Activated naive CD4-positive, alpha-beta T cell (primary cell): ENCODE measurements at places on chromosomes 7 and 10.

DNA sequence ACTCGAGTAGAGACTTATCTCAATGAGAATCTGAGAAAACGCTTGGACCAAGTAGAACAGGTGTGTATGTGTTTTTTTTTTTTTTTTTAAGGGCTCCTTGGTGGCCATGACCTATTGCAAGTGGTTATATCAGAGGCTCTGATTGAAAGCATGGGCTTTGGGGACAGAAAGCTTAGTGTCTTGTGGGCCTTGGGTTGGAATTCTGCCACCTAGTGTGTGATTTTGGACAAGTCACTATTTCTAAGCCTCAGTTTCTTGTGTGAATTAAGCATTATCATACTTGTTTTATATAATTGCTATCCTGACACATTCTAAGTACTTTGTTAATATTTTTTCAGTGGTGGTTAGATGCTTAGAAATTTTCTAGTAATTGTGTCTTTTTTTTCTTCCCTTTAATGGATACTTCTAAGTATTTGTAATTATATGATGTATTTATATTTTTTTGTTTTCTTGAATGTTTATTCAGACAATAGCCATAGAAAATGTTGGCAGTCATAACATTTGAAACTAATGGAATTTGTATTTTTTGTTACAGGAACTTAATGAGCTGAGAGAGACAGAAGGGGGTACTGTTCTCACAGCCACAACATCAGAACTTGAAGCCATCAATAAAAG lies 33.1 kb downstream of the SMC3 start:
- DNase-seq = no peak

DNA sequence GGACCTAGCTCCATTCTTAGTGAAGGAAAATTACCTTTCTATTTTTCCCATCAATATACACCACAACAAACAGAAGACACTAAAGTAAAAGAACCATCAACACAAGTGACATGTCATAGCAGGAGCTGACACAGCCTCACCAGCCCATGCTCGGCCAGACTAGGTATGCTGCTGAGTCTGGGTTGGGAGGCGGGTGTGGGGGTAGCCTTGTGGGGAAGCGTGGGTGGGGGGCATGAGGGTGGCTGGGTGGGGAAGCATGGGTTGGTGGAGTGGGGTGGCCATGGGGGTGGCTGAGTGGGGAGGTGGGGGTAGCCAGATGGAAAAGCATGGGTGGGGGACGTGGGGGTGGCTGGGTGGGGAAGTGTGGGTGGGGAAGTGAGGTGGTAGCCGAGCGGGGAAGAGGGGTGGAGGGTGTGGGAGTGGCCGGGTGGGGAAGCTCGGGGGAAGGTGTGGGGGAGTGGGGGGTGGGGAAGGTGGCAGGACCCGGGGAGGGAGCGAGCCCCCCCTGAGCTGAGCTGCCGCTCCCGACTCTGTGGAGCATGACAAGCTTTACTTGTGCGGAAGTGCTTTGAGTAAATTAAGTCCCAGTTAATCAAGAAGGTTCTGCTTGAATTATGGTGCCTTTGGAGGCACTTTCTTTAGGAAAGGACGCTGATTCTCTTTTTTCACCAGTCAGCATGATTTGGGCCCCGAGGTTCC lies 294.6 kb upstream of the ZNF32 start:
- DNase-seq = no peak

DNA sequence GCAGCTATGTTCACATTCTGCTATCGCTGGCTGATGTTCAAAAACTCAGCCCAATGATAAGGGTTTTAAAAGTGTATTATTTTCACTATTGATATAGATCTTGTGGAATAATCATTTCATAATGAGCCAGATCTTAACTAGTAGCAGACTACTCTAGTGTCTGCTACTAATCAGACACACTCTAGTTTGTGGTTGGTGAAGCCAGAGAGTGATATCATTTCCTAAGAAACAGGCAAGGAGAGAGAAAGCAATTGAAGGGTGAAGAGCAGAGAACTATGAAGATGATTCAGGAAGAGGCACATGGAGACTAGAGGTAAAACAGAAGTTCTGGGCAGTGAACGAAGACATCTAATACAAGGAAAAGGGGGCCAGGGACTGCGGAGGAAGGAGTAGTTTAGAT lies 58.2 kb upstream of the BET1 start:
- no peak for DNase-seq

DNA sequence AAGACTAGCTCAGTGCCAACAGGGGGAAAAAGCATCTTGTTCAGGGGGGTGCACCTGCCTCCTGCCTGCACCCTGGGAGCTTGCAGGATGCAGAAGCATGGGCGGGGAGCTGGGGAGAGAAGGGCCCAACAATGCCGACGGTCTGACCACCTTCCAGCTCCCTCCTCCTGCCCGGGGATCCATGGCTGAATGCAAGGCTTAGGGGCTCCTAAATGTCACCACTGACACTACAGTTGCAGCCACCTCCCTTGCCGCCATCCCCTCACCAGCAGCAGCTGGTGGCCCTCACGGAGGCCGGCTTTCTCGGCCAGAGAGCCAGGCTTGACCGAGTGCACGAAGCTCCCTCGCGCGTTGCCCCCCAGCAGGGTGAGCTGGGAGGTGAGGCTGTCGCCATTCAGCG lies 78.8 kb upstream of the GNA12 start:
- DNase-seq = no peak

GRCh38 chr10:24371396-24371795 lies 162.5 kb downstream of the KIAA1217 start:
- no peak for DNase-seq

DNA sequence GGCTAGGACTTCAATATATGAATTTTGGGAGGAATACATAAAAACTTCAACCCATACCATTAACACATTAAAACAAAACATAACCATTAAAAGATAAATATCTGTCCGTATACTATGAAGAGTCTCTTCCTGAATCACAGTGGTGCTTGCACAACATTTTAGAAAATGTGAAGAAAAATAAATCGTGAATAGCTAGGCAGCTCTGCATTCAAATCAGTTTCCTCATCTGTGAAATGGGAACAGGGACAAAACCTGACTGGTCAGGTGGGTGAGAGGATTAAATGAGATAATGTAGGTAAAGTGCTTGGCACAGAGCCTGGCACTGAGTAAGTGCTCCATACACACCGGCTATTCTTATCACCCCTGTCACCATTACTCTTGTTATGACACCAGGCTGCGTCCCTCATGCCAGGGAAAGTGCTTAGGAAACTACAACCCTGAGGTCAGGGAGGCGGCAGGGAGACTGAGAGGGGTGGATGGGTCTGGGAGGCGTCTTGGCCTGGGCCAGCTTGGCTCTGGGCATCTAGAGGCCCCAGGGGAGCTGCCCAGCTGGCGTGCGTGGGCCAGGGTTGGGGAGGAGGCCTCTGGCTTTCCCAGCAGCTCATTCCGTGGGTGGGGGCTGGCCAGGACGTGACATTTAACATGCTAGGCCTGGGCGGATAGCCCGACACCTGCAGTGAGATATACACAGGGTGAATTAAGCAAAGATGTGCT lies 78.3 kb downstream of the SH3PXD2A start:
- no peak for DNase-seq

- DNase-seq = no peak
These were observed 80.8 kb downstream of the CYP26A1 start for GRCh38 chr10:93154531-93154930.

- no peak for DNase-seq
These were observed 2.1 kb downstream of the KIF5B start for GRCh38 chr10:32054094-32054493.

DNA sequence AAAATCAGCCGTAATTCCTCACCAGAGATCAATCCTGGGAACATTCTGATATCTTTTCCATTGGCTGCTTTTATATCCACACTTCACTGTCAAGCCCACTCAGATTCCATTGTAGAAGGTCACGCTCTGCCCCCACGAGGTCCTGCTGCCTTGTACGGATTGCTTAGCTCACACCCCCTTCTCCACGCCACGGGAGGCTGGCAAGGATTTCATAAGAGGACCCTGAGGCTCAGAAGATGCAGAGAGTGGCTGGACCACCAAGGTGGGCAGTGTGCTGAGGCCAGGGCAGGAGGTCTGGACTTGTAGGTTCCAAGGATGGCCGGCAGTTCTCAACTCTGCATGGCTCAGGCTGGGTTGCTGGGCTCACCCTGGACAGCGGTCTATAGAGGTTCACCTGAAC lies 149.7 kb downstream of the RNF216 start:
- DNase-seq = no peak

DNA sequence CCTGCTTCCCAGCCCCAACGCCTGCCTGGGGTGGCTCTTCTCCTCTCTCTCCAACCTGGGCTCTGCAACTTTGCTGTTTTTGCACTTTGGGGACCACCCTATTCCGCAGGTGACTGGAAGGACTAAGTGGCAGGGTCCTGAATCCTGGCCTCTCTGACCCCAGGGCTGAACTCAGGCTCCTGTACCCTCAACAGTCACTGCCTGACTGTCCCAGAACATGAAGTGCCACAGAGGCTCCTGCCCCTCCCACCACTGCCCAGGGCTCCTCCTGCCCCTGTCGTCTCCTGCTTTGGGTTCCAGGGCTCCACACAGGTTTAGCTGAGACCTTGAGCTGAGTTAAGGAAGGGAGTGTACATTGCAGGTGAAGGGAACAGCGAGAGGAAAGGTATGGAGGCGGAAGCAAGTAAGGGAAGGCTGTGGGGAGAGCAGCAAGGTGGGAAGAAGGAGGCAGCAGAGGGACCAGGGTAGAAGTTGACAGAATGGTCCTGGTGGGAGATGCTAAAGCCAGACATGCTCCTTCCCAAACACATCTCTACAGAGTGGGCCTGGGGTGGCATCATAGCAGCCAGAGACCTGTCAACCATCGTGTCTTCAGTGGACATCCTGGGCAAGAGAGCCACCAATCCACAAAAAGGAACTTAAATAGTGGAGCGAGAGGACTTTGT lies 5.7 kb upstream of the GRID1 start:
- DNase-seq = no peak

DNA sequence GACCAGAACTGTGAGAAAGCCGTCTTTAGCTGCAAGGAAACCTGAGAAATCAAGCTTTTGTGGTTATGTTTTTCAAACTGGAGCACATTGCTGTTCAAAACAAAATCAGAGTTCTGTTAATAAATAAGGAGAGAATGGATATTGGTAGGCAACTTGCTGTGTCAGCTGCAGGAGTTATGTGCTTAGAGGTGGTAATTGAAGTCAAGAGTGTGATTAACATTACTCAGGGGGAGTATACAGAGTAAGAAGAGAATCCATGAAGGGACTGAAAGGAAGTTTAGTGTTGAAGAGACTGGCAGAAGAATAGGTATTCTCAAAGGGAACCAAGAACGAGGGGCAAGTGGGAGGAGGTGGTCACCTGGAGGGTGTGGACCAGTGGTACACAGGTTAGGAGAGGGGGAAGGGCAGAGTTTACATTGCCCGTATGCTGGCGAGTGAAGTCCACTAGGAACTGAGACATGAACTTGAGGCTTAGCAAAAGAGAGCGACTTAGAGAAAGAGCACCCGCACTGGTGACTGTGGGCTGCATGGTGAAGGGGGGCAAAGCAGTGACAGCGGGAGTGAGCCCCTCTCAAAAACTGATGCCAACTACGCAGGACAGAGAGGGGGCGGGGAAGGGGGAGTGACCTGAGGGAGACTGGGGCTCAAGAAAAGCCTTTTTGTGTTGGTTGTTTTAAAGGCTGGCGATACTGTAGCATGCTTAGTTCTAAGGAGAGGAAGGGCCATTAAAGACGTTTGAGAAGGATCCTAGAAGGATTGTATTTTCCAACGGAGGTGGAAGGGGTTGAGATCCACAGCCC lies 80.0 kb downstream of the SDK1 start:
- DNase-seq = no peak

- no peak for DNase-seq
These were observed 96.3 kb downstream of the CPXM2 start for GRCh38 chr10:123795196-123795780.

- no peak for DNase-seq
These were observed 43.8 kb upstream of the DMBT1 start for GRCh38 chr10:122516734-122517133.

DNA sequence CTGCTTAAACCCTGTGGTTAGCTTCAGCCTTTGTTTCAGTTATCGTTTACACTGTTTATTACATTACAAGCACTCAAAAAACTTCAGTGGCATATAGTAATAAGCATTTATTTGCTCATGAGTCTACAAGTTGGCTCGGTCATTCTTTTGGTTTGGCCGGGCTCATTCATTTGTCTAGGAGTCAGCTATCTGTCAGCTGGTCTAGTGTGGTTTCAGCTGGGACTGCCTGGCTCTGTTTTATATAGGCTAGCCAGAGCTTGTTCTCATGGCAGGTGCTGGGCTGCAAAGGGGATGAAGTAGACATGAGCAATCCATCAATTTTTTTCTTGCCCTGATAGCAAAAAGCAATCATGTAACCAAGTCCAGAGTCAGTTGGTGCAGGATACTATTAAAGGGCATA lies 103.6 kb downstream of the MKLN1 start:
- DNase-seq = no peak

DNA sequence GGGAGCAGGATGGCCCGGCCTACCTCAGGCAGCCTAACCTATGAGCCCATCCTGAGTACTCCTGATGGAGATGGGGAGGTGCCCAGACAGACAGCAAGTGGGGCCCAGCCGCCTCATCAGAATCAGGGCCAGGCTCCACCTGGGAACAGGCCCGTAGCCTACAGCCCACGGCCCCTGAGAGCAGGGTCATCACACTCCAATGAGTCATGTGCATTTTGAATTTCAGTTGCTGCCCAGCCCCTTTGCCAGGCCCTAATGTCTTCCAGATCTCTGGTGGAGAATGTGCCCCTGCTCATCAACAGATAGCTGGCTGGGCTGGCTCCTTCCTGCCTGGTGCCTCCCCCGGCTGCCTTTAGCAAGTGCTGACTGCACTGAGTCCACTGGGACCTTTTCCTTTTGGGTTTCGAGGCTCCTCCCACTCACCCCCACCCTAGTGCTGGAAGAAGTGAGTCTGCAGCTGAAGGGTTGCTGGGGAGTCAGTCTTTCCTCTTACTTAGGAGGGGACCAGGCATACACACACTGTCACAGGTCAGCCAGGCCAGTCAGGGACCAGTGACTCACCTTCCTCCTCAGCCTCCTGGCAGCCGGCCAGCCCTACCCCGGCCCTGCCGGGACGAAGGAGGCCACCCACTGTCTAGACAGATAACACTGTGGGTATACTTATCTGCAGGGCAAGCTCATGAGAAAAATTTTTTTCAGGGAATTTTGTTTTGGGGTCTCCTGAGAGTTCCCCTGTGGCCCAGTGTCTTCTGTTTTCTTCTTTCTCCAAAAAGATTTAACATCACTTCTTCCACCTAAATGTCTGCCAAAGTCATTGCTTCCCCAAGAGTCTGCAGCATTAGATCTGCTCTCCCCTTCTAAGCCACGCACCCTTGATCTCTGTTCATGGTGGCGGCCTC lies 9.1 kb upstream of the ASIC3 start:
- DNase-seq = no peak

GRCh38 chr10:11017000-11017569 lies 587 bp upstream of the CELF2 start:
- DNase-seq = no peak

- DNase-seq = no peak
These were observed 197.5 kb downstream of the MALRD1 start for GRCh38 chr10:19245889-19246752.
